Hypothalamus (tissue), 51 donors: ENCODE measurements at places on chromosomes 5 and 9.
A peak's percentile ranks its signal among the peaks of the same experiment; 100 is the strongest.

DNA sequence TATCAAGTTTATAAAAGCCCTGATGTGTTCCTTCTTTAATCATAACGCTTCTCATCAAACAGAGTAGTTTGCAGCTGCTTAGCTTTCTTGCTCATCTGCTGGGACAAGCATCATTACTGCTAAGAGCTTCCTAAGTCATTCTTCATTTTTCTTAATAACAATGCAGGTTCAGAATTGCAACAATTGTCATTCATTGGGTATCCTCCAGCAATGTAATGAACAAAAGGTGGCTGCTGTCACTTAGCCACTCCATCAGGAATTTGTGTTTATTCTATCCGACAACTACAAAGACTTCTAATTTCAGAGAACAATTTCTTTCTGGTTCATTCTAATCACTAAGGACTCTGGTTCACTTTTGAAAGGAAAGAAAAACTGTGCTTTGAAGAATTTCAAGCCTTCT, 836.7 kb upstream of the CDH10 start:
- no peak for DNase-seq

DNA sequence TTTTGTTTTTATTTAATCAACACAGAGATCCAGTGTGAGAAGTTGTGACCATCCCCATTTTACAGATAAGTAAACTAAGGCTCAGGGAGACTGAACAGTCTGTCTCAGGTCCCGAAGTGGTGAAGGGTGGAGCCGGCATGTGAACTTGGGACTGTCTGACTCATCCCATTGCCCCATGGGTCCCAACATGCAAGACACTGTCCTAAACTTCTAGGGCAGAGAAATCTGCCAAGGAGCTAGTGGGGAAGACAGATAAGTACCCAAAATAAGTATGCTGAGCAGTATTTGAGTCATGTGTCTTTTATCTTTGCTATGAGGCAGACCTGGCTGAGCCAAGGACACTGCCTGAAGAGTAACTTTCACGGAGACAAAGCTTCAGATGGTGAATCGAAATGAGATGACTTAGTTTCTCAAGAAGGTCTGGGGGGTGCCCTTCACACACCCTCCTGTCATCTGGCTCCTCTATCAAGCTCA, 64.3 kb upstream of the SLC25A51 start:
- no peak for DNase-seq

DNA sequence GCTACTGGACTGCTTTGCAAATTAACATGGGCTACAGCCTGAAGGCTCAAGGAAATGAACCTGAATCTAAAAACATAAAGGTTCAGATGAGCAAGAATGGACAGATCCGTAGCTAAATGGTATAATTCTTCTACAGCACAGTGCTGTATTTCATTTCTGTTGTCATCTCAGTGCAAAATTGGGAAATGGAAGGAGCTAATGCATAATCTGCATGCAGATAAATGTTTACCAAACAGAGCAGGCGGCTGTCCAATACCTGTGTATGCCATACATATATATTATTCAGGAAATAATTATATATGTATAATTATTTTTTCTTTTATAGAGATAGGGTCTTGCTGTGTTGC, 4.3 kb upstream of the HSPA9 start:
- no peak for DNase-seq

- DNase-seq, result no peak
Measured at GRCh38 chr5:83589786-83590185, 118.2 kb downstream of the VCAN start.

GRCh38 chr9:91187965-91188344, 173.8 kb downstream of the AUH start:
- no peak for DNase-seq

- no peak for DNase-seq
Measured at GRCh38 chr5:12672141-12672540, 767.9 kb upstream of the CTNND2 start.

- DNase-seq, result no peak
Measured at GRCh38 chr9:130830231-130830760, 4.8 kb upstream of the ABL1 start.

DNA sequence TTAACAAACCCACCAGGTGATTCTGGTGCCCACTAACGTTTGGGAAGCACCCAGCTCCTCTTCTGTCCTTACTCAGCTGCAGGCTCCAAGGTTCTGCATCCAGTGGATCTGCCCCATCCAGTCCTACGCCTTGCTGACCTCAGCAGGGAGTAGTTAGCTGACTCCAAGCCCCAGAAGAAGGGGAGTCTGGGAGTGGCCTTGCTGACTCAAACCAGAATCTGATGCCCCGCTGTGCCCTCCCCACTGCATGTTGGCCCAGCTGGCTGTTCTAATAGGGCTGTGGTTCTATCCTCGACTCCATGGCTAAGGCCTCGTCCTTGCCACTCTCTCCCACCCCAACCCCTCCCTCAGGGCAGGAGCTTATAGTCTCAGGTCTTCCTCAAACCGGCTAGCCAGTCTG, 136.3 kb downstream of the TTLL11 start:
- no peak for DNase-seq

- peak; percentile 38 for DNase-seq
Measured at GRCh38 chr5:127564002-127564769, 46.7 kb downstream of the PRRC1 start.

- no peak for DNase-seq
Measured at GRCh38 chr9:134213881-134214341, 49.5 kb upstream of the RNU6ATAC start.

GRCh38 chr5:169305366-169305765, 4.4 kb upstream of the SLIT3 start:
- no peak for DNase-seq

GRCh38 chr5:39235648-39236047, 16.3 kb upstream of the FYB1 start:
- no peak for DNase-seq

DNA sequence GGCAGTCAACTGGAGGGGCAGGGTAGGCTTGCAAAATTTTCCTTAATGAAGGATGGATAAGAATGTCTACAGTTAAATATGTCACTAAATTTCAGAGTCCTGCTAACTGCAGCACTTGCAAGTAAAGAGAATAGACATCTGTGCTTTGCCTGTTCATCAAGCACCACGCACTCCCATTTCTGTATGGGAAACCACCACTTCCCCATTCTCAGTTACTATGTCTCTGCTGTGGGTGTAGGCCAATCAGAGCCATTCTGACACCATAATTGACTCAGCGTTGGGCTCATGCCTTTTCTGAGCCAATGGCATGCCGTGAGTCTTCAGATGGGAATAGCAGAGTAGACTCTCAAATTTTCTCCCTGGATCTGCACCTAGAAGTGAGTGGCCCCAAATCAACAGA, 247.5 kb downstream of the GABRB2 start:
- DNase-seq, result no peak

- no peak for DNase-seq
Measured at GRCh38 chr9:136049491-136050265, 45.4 kb downstream of the NACC2 start.

DNA sequence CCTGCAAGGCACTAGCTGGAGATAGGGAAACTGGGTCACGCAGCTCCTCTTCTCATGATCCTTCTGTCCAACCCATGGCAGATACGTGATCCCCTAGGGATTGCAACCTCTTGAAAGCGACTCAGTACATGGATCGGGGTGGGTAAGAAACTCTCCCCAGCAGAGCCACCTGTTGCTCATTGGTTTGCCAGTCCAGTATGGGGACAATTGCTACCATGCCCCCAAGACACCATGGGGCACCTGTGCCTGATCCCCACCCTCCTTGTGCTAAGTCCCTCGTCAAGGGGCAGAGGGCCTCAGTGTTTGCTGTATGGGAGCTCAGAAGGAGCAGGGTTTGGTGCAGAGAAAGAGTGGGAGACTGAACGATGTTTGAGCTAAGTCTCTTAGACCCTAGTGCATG, 500.9 kb downstream of the ENC1 start:
- no peak for DNase-seq

DNA sequence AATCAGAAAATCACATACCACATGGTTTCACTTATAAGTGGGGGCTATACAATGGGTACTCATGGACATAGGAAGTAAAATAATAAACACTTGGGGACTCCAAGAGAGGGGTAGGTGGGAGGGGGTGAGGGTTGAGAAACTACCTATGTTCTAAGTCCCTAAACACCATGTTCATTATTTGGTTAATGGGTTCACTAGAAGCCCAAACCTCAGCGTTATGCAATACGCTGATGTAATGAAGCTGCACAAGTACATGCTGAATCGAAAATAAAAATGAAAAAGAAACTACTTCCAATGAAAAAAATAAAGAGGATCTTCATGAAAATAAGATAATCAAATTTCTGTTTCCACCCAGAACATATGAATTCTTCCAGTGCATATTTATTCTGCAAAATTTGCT, 208.5 kb downstream of the TMEM161B start:
- no peak for DNase-seq

DNA sequence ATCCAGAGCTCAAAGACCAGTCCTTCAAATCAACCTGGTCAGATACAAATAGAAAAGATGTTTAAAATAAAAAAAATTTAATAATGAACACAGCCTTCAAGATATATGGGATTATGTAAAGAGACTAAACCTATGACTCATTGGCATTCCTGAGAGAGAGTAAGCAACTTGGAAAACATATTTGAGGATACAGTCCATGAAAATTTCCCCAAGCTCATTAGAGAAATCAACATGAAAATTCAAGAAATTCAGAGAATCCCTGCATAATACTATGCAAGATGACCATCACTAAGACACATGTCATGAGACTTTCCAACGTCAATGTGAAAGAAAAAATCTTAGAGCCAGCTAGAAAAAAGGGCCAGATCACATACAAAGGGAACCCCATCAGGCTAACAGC, 512.9 kb upstream of the PTGER4 start:
- DNase-seq, result no peak

- no peak for DNase-seq
Measured at GRCh38 chr9:127140842-127141675, 18.6 kb upstream of the ANGPTL2 start.

DNA sequence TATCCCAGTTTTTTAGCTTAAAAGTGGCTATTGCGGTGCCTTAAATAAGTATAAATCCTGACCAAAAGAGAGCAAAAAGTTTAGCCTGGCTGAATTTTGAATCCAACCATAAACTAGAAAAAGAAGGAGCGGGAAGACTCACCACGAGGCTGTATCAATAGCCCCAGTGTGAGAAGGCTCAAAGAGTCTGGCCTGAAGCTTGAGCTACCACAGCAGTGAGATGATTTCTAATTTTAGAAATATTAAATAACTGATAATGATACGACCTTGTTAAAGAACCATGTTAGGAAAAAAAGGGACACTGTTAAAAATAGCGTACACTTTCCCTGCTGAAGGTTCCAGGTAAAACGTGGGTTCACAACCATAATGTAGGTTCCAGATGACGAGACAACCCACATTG, 134.1 kb upstream of the ZNF462 start:
- no peak for DNase-seq

- no peak for DNase-seq
Measured at GRCh38 chr9:92718086-92719001, 46.3 kb downstream of the BICD2 start.

GRCh38 chr5:170508036-170508435, 4.2 kb downstream of the KCNIP1 start:
- no peak for DNase-seq

- no peak for DNase-seq
Measured at GRCh38 chr9:94672811-94673487, 33.6 kb upstream of the FBP1 start.

GRCh38 chr9:20117986-20118385, 329.1 kb upstream of the SLC24A2 start:
- no peak for DNase-seq

DNA sequence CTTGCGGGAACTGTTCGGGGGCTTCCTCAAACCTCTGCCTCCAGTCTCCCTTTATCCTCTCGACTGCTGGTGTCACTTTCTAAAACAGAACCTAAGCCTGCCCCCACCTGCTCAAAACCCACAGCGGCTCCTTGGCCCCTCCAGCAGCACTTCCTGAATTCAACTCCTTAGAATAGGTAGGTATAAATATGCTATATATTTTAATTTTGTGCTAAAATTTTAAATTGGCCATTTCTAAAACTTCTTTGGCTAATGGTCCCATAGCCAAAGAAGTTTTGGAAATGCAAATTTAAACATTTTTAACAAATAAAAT, 71.8 kb upstream of the TBC1D2 start:
- DNase-seq, result no peak

GRCh38 chr5:179411161-179411841, 66.0 kb upstream of the ADAMTS2 start:
- DNase-seq, result no peak

DNA sequence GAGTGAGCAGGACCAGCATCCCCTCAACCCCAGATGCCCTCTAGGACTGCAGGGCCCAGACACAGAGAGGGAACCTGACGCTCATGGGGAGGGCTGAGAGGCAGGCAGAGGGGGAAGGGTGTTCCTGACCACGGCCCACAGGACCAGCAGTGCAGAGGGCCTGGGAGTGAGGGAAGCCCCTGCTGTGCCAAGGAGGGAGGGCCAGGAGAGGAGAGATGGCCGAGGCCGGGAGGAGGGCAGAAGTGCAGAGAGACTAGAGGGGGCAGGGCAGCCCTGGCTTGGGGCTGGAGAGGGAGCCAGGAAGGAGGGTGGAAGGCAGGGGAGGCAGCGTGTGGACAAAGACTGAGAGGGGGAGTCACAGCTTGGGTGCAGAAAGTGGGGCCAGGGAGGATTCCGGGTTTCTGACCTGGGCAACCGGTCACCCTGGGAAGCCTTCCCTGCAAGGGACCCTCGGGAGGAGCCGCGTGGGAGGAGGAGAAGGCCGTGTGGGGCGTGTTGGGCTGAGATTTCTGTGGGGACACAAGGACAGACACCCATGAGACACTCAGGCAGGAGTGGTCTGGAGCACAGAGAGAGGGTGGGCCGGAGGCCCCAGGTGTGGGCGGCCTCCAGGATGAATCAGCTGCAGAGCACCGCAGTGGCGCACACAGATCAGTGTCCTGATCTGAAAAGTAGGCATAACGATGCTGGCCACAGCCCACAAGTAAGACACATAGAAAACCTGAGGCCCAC, 117.5 kb downstream of the ADAMTS2 start:
- no peak for DNase-seq

DNA sequence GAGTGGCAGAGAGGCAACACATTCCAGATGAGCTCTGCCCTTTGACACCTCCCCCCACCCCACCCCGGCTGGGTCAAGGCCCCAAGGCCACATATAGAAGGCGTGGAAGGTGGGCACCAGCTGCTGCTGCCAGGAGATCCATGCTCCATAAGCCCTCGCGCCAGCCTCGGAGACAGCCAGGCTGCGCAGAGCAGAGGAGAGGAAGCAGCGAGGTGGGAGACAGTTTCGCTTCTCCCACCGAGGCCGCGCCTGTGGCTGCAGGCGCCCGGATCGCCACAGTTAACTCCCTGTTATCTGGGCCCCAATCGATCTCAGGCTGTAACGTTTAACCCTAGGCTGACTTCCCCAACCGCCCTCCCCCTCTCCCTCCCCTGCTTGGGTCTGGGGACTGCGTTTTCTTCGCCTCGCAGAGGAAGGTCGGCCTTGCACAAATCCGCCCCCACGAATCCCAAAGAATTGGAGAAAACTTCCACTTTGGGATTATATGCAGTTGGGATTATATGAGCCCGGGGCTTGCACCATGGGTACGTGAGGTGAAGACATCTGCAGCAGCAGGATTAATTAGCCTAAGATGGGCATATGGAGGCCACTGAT, 1.1 kb upstream of the CXXC5 start:
- no peak for DNase-seq

DNA sequence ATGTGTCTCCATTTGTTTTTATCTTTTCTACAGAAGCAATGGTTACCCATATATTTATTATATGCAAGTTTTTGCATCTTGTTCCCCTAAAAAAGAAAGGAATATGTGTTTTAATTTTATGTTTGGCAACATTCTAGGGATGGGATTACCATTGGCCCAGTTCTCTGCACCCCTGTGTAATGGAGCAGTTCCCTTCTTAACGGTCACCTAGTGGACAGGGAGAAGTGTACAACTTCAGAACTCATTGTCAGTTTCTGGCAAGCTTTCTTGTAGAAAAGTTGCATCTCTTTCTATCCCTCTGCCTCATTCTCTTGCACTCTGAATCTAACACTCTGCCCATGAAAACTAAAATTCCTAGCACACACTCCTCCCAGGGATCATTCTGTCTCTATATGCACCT, 78.2 kb downstream of the DOCK8 start:
- no peak for DNase-seq
